ENCODE measurements at places on chromosomes 4 and X. TPM values are rescaled to one million over a fixed set of nuclear protein-coding genes. Genes with fewer than 3 reads are reported as not detected.

- DNase-seq = no peak
These were observed 96.2 kb upstream of the ANK2 start for GRCh38 chr4:112953262-112953661.

DNA sequence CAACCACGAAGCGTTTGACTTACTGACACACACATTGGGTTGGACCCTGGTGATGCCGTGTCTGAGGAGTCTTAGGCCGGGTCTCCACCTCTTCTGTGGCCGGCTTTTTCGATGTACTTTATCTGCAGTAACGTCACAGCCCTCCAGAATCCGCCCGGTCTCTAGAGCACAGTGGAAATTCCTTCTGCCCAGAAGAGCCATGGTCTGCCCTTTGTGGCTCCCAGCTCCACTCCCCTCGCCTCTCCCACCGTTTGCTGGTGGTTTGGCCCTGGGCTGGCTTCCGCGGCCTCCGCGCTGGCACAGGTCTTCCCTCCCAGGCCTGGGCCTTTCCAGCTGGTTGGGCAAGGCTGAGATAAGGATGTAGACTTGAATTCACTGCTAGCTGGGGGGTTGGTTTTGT lies 4.3 kb downstream of the MAEA start:
- DNase-seq = peak; percentile 75

GRCh38 chr4:184061582-184061981 lies 156.1 kb downstream of the ENPP6 start:
- DNase-seq = no peak

GRCh38 chr4:168633064-168633463 lies 136.2 kb downstream of the PALLD start:
- no peak for DNase-seq

DNA sequence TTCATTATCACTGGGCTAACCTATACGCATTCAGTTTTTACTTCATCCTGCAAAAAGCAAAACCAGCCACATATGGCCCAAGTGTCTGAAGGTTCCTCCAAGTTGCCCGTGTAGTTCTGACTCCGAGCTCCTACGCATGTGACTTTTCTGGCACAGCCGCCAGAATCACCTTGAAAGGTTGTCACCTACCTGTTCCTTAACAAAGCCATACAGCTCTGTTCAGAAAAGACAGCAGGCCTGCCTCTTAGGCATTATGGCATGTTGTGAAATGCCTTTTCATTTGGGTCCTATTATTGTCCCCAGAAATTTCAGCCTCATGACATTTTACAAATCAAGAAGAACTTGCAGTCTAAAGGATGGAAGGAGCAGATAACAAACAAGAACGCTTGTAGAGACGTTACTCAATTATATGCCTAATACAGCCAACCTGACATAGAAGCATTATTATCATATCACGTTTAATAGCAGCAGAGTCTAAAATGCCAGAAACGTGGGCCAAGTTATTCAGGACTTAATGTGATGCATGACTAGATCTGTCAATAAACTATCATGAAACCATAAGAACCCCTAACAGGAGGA lies 118.5 kb downstream of the RBM47 start:
- DNase-seq = no peak

DNA sequence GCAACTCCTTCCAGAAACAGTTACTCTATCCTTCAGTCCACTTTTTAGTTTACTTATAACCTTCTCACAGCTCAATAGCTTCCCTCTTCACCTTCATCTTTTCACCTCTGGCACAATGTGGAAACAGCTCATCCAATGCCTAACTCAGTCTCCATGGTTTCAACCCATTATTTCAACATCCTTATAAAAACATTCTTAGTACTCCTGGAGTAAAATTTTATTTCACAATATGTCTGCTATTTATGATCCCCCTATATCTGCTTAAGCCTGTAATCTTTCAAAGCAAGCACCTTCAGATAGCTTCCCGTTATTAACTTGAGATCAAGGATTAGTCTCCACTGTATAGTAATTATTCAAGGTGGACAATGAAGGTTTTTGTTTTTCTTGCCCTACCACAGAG lies 156.3 kb downstream of the GASK1B start:
- no peak for DNase-seq

DNA sequence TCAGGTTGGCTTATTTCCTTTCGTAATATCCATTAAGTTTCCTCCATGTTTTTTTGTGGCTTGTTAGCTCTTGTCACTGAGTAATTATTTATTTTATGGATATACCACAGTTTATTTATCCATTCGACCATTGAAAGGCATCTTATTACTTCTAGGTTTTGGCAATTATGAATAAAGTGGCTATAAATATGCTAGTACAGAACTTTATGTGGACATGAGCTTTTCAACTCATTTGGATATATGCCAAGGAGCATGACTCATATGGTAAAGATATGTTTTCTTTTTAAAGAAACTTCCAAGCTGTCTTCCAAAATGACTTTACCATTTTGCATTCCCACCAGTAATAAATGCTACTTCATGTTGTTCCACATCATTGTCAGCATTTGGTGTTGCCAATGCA lies 803.6 kb downstream of the GLUD2 start:
- DNase-seq = no peak

DNA sequence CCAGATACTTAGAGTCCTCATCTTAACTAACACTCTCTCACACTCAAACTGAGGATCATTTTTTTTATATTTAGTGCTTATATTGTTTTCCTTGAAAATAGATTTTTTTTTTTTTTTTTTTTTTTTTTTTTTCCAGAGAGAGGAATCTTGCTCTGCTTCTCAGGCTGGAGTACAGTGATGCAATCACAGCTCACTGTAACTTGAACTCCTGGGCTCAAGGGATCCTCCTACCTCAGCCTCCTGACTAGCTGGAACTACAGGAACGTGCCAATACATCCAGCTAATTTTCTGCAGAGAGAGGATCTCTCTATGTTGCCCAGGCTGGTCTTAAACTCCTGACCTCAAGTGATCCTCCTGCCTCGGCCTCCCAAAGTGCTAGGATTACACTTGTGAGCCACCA lies 650.3 kb upstream of the ATOH1 start:
- no peak for DNase-seq

Gene SMARCA1
- total RNA-seq = 121 TPM

Gene USO1
- 69.6 TPM for total RNA-seq

Gene GLOD5
- total RNA-seq = not detected

Gene SLITRK4
- total RNA-seq = 0.11 TPM

Gene PDZD11
- 46.9 TPM for total RNA-seq

Gene PDLIM3
- total RNA-seq = 2.8 TPM

Gene CBLL2
- not detected for total RNA-seq

Gene GRIA2
- total RNA-seq = 31.3 TPM

Gene RBMXL3
- not detected for total RNA-seq

Gene SPANXD
- not detected for total RNA-seq

All from osteocyte (in vitro differentiated cells).